ENCODE measurements at places on chromosomes 13 and 19. TPM values are rescaled to one million over a fixed set of nuclear protein-coding genes. Genes with fewer than 3 reads are reported as not detected.

DNA sequence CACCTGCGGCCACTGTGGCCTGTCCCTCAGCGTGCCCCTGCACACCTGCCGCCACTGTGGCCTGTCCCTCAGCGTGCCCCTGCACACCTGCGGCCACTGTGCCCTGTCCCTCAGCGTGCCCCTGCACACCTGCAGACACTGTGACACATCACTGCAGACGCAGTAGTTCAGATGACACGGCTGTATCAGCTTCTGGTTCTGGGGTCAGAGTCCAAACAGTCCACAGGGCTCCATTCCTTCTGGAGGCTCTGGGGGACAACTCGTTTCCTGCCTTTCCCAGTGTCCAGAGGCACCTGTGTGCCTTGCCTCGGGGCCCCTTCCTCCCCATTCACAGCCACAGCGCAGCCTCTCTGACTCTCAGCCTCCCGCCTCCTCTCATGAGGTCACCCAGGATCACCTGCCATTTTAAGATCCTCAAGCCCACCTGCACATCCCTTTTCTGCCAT, 5.5 kb downstream of the SF3A2 start:
- DNase-seq: no peak

DNA sequence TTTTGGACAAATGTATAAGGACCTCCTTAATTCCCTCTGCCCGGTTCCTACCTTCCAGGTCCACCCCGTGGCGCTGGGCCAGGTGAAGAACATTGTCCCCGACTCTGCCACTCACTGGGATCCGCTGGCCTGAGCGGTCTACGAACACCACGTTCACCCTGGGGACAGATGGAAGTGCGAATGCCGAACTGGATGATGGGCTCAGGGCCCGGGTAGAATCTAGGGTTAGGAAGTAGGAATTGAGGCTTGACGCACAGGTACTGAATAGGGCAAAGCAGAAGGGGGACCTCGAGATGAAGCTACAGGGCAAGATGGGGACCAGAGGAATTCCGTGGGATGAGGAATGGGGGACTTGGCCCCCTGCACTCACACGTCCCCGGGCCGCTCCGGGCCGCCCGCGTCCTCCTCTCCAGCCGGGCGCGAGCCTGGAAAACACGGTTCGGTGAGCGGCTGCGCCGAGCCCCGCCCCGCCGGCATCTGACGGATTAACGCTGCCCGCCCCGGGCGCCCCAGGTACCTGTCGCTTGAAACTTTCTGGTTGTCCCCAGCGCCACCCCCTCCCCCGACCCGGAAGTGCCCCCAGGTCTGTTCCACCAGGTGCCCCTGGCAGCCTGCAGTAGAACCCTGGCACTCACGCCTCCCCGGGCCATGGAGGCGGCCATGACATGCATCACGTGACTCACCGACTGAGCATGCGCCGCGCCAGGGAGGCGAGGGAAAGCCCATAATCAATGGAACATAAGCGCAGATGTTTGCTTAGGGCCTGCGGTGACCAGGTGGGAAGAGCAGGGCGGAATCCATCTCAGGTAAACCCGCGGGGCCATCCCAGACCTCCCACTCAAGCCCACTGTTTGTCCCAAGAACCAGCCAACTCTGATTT, at the start of gene FDX2:
Gene FDX2 (minus strand): TSS at position 681 of the 880 bp plus-strand sequence. CDS start 19 bp downstream, at position 662.
- DNase-seq: no peak

- DNase-seq: no peak
These were observed 6.6 kb downstream of the FSTL3 start for GRCh38 chr19:682678-683320.

- no peak for DNase-seq
These were observed 65.7 kb upstream of the IL17D start for GRCh38 chr13:20637811-20638210.

GRCh38 chr13:114268344-114269280, 12.8 kb upstream of the UPF3A start:
- DNase-seq: no peak

- no peak for DNase-seq
These were observed 4.9 kb downstream of the FXYD3 start for GRCh38 chr19:35120492-35120891.

DNA sequence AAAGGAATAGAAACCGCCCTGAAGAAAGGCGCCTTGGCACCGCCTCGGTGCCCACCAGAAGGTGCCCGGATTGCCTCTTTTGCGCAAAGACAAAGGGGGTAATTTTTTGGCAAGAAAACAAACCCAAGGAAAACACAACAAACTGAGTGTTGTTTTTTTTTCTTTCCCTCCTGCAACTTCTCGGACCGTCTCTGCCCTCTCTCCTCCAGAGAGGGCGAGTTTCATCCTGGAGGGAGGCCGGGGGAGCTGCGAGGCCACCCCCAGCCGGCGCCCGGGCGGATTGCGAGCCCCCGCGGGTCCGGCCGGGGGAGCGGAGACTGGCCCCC, 2.3 kb downstream of the ZNF536 start:
- DNase-seq: no peak

GRCh38 chr19:16532440-16533234, 9.6 kb downstream of the CHERP start:
- DNase-seq: no peak

DNA sequence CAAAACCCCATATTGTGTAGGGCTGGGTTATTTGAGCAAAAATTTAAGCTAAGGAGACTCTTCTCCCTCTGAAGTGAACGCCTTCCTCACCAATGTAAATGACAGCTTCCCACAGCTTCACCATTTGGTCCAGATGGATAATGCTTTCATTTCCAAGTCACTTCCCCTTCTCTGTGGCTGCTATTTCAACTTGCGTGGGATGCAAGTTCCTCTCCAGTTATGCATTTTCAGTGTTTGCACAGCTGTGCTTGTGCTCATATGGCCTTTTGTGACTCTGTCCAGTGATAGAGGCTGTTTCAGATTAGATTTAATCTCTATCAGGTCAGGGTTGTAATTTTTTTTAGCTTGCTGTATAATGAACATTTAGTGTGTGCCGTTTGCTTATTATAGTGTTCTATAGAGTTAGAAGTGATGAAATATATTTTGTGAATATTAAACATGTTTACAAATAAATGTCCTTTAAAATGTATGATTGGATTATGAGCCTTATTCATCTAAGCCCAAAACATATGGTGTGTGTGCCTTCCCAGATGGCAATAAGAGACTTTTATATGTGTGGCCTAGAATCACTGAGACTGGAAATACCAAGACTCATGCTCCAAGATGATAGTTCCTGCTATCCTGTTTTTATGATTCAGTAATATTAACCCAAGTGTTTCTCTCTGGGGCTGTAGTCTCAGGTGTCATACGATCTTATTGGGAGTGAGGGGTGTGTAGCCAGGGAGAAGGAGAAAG, 86.6 kb downstream of the TNFRSF19 start:
- DNase-seq: no peak

DNA sequence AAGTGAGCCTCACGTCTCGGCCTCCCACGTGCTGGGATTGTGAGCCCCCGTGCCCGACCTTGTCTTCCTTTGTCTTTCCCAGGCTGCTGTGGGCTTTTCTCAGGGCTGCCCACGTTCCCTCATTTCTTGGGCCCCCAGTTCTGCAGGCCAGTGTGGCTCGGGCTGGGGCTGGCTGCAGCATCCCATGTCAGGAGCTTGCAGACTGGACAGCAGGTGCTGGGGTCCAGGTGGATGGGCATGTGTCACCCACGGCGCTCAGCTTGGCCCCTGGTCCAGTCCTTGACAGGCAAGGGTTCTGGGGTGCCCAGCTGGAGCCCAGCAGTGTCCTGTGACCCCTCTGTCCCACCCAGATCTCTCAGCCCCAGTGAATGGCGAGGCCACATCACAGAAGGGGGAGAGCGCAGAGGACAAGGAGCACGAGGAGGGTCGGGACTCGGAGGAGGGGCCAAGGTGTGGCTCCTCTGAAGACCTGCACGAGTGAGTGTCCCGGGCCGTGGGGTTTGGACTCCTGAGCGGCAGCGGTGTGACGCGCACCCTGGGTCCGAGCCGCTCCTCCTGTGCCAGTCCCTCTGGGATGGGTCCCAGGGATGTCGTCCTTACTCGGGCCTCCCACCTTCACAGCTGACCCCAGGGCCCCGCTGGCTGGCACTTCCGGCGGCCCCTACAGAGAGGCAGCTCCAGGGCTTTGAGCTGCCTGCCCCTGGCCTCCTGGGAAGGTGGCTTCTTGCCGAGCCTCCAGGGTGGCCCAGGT, 17.3 kb downstream of the PLIN4 start:
- peak; percentile 93 for DNase-seq

The IFI30 gene
- 1.7 TPM for total RNA-seq

The PROZ gene
- total RNA-seq: not detected

The DNAAF3 gene
- total RNA-seq: 2.2 TPM

The LILRB4 gene
- total RNA-seq: not detected

The RETN gene
- total RNA-seq: not detected
